ENCODE measurements at places on chromosomes 1 and 21.

- no peak for DNase-seq
Observed at GRCh38 chr1:119007670-119008482, 19.7 kb upstream of the TBX15 start.

DNA sequence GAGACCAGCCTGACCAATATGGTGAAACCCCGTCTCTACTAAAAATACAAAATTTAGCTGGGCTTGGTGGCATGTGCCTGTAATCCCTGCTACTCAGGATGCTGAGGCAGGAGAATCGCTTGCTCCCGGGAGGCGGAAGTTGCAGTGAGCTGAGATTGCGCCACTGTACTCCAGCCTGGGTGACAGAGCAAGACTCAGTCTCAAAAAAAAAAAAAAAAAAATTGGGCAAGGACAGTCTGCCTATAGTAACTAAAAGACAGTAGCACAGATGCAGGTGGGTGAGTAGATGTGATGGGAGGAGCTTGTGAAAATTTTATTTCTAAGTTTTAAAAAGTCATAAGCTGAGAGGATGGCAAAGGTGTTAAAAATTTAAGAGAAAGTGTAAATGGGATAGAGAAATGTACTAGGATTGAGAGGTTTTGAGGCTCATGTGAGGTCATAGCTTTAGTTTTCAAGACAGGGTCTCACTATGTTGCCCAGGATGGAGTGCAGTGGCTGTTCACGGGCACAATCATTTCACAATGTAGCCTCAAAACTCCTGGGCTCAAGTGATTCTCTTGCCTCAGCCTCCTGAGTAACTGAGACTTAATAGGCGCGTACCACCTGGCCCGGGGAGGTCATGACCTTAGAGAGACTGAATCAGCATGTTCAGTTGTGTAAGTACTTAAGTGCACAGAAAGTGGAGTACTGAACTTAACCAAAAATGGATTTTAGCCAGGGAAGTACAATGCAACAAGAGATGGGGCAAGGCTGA is 33.7 kb downstream of the PTP4A2 start:
- DNase-seq = no peak

GRCh38 chr21:42708107-42708506 is 54.7 kb downstream of the PDE9A start:
- DNase-seq = no peak

GRCh38 chr1:115706587-115707425 is 61.7 kb downstream of the CASQ2 start:
- DNase-seq = no peak
